WTC11 (cell line): ENCODE measurements at places on chromosomes 1 and 21. TPM values are rescaled to one million over a fixed set of nuclear protein-coding genes. Genes with fewer than 3 reads are reported as not detected.

DNA sequence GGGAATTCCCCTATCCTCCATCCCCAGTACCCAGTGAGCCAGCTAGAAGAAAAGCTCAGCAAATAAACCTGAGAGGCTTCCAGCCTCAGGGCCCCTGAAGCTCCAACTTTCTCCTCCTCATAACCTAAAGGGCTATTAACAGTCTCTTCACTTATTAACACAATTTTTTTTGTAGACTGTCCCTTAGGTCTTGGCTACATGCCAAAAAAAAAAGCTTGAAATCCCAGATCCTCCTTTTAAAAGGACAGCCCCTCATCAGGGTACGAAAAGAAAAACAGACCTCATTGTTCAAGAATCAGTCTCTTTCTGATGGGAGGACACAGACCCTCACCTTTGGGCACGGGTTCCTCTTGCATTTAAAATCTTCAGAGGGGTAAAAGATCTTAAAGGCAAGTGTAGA lies 72.8 kb upstream of the CD1D start:
- peaks cover 69% of the 10 kb centered on the region for H3K4me1 ChIP-seq
- H3K36me3 ChIP-seq, result peaks cover 9% of the 10 kb centered on the region
- no peak overlapping the region for H3K4me3 ChIP-seq

RHCE gene
- total RNA-seq, result 0.24 to 0.27 TPM in 2 of 3 replicates, not detected in the other

ZSWIM5 gene
- total RNA-seq, result 2.2 to 2.6 TPM (median 2.6 TPM) in 3 replicates

DNA sequence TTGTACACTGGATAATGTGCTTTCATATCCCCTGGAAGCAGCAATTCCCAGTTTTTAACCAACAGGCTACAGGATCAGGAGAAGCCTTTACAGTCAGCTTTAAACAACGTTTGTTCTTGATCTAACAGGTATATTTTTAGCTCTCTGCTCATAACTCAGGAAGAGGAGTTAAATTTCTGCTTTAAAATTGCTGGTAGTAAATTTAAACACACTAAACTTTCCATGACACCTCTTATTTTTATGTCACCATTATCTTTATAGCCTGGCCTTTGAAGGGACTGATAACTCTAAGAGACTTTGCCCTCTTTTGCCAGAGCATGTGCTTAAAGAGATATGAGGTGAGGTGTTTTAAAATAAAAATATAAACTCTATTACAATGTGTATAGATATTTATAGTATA lies 119.6 kb upstream of the BRINP3 start:
- no peak for DNase-seq
- H3K4me1 ChIP-seq, result peaks cover 8% of the 10 kb centered on the region; the same call in 1 of the 2 replicates
- no peaks in the 10 kb centered on the region for H3K36me3 ChIP-seq
- H3K27ac ChIP-seq, result no peak overlapping the region
- peaks cover 40% of the 10 kb centered on the region for H3K27me3 ChIP-seq
- no peak overlapping the region for H3K4me3 ChIP-seq
